ENCODE measurements at places on chromosomes 12 and 14. TPM values are rescaled to one million over a fixed set of nuclear protein-coding genes. Genes with fewer than 3 reads are reported as not detected.
A peak's percentile ranks its signal among the peaks of the same experiment; 100 is the strongest.

Gene IL23A
- total RNA-seq, result not detected

Gene ACOT4
- 0.76 TPM for total RNA-seq

GRCh38 chr12:7571257-7571656, 67.7 kb upstream of the CD163 start:
- DNase-seq, result no peak

GRCh38 chr14:93285044-93285443, 47.8 kb downstream of the BTBD7 start:
- no peak for DNase-seq

DNA sequence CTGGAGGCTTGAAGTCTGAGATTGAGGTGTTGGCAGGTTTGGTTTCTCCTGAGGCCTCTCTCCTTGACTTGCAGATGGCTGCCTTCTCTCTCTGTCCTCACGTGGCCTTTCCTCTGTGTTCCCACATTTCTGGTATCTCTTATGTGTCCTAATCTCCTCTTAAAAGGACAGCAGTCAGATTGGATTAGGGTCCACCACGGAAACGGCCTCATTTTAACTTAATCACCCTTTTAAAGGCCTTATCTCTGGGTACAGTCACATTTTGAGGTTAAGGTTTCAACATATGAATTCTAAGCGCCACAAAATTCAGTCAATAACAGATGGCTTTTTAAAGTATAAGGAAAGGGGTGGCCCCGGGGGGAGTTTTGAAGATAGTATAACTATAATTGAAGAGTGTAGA, 33.5 kb downstream of the UNC79 start:
- no peak for DNase-seq

GRCh38 chr14:104138098-104138717, at the start of gene KIF26A:
Gene KIF26A, plus strand, starts transcription at chr14:104138587. Its CDS starts 136 bp downstream, at chr14:104138723.
- peak; percentile 31 for DNase-seq

- DNase-seq, result no peak
These were observed 100.7 kb downstream of the VCPKMT start for GRCh38 chr14:50015716-50016115.

GRCh38 chr14:64841121-64841651, 38.5 kb downstream of the SPTB start:
- peak; percentile 63 for DNase-seq

GRCh38 chr12:59803735-59804134, 207.9 kb downstream of the SLC16A7 start:
- no peak for DNase-seq

DNA sequence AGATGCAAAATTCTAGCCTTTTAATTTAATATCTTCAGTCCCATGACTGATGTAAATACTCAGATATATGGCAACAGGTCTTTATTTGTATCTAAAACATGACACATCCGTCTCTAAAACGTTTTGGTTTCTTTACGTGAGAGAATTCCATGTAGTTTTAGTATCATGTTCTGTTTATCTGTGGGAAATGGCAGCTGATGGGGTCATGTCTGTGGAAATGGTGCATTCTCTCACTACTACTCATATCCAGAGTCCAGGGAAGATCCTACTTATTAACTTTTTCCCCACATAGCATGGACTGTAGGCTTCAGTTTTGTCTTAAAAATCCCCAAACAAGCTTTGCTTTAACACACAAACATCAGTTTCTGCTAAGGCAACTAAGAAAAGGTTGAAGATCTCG, 53.8 kb downstream of the SPTLC2 start:
- no peak for DNase-seq

GRCh38 chr12:68403296-68403695, 71.1 kb upstream of the MDM1 start:
- DNase-seq, result no peak
